CD8-positive, alpha-beta memory T cell (primary cell): ENCODE measurements at places on chromosomes 1 and 21. TPM values are rescaled to one million over a fixed set of nuclear protein-coding genes. Genes with fewer than 3 reads are reported as not detected.
A peak's percentile ranks its signal among the peaks of the same experiment; 100 is the strongest.

OR2T5 gene
- polyA plus RNA-seq: not detected

S100A5 gene
- 1.6 TPM for polyA plus RNA-seq

CACHD1 gene
- not detected for polyA plus RNA-seq

FABP3 gene
- not detected for polyA plus RNA-seq

FALEC gene
- polyA plus RNA-seq: not detected

ID3 gene
- 4.7 TPM for polyA plus RNA-seq

MGST3 gene
- polyA plus RNA-seq: 143 TPM

MUL1 gene
- 42.2 TPM for polyA plus RNA-seq

MROH9 gene
- polyA plus RNA-seq: not detected

CLCNKB gene
- not detected for polyA plus RNA-seq

DNA sequence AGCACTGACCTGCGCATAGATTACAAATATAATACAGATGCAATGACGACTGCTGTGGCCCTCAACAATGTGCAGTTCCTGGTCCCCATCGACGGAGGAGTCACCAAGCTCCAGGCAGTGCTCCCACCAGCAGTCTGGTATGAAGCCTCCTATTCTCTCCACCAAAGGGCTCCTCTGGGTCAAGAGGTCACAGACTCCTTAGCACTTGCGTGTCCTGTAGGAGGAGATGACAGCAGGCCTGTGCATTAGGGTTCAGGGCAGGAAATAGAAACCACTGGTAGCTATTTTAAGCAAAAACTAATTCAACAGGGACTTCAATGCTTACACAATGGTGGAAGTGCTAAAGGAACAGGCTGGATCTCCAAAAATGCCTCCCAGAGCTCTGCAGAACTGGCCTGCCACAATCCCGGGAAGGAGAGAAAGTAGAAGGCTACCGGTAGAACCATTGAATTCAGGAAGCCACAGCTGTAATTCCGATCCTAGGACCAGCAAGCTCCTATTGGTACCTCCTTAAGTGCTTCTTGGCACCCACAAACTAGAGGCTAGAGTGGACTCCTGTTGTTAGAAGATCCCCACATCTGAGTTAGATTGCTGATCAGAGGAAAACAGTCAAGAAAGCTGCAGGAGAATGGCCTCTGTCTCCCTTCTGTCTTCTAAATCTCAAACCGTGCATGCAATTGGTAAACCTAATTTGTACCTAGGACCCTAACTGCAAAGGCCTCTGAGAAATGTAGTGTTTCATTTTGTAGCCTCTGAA lies 12.7 kb upstream of the DYNLT5 start:
- no peaks in the 10 kb centered on the region for H3K36me3 ChIP-seq
- no peaks in the 10 kb centered on the region for H3K27me3 ChIP-seq
- H3K4me3 ChIP-seq: no peak overlapping the region
- no peaks in the 10 kb centered on the region for H3K4me1 ChIP-seq
- no peak overlapping the region for H3K27ac ChIP-seq
- DNase-seq: no peak

DNA sequence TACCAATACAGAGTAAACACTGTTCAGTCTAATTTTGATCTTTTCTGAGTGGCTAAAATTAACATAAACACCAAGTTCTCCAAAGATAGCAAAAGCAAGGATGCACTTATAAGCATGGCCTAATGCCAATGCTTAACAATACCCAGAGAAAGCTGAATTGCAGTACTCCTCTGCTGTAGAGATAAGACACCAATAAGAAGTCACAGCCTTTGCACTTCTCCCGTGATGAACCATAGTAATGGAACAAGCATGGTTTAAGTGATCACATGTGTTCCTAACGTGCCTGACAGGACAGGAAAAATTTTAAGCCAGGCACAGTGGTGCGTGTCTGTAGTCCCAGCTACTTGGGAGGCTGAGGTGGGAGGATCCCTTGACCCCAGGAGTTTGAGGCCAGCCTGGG lies 5.6 kb downstream of the PRDX1 start:
- DNase-seq: no peak
- peaks cover 44% of the 10 kb centered on the region for H3K36me3 ChIP-seq
- H3K27me3 ChIP-seq: no peaks in the 10 kb centered on the region
- H3K27ac ChIP-seq: no peak overlapping the region

DNA sequence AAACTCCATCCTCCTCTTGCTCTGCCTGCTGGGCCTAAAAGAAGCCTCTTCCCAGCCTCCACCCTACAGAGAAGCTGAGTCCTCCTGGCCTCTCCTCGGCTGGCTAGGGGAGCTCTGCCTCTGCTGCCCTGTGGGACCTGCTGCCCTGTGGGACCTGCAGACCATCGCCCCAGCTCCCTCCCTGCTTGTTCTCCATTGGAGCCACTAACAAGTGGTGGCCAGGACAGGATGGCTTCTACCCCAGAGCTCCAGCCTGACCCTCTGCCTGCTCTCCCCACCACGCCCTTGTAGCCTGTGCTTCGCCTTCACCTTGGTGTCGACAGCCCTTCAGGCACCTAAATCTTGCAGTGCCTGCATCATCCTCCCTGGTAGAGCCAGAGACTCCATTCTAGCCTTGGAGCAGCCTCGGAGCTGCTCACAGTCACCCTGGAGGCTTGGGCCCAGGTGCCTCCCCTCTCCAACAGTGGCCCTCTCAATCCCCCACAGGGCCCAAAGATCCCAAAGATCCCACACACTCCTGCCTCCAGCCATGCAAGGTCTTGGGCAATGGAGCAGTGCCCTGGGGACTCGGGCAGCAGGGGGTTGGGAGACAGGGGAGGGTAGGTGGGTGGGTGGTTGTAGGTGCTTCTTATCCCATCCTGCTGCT lies 3.0 kb downstream of the EPS8L3 start:
- no peaks in the 10 kb centered on the region for H3K4me1 ChIP-seq
- H3K36me3 ChIP-seq: no peaks in the 10 kb centered on the region
- H3K27me3 ChIP-seq: no peaks in the 10 kb centered on the region
- H3K4me3 ChIP-seq: no peak overlapping the region
- DNase-seq: peak; percentile 12
- no peak overlapping the region for H3K27ac ChIP-seq

- H3K4me1 ChIP-seq: peaks cover 73% of the 10 kb centered on the region
- peak overlapping the region; percentile 52 for H3K4me3 ChIP-seq
- peak; percentile 78 for DNase-seq
- no peaks in the 10 kb centered on the region for H3K27me3 ChIP-seq
Measured at GRCh38 chr1:2300004-2300771, 72.1 kb downstream of the SKI start.

GRCh38 chr1:223628233-223629125 lies 37.0 kb downstream of the CAPN8 start:
- H3K36me3 ChIP-seq: no peaks in the 10 kb centered on the region
- no peaks in the 10 kb centered on the region for H3K4me1 ChIP-seq

- no peaks in the 10 kb centered on the region for H3K4me1 ChIP-seq
- DNase-seq: no peak
Measured at GRCh38 chr1:3064901-3065300, 4.1 kb upstream of the PRDM16 start.

- no peaks in the 10 kb centered on the region for H3K4me1 ChIP-seq
- H3K4me3 ChIP-seq: no peak overlapping the region
- H3K27ac ChIP-seq: no peak overlapping the region
- H3K36me3 ChIP-seq: no peaks in the 10 kb centered on the region
- DNase-seq: no peak
Measured at GRCh38 chr1:233735847-233736246, 121.9 kb downstream of the KCNK1 start.

DNA sequence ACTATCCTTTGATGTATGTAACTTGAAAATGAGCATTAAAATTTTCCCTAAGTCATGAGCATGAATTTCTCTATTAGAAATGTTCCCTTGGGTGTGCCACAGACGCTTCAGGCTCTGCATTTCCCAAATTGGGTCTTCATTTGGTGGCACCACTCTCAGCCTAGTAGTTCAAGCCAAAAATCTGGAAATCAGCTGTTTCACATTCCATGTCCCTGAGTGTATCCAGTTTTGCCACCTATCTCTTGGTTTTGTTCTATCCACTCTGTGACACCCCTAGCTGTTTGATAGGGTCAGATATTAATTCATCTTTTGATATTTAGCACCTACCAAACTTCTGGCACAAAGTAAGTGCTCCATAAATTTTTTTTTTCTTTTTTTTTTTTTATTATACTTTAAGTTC lies 89.5 kb upstream of the DPH5 start:
- H3K27ac ChIP-seq: no peak overlapping the region
- H3K36me3 ChIP-seq: no peaks in the 10 kb centered on the region
- no peak for DNase-seq
- H3K4me1 ChIP-seq: peaks cover 32% of the 10 kb centered on the region

DNA sequence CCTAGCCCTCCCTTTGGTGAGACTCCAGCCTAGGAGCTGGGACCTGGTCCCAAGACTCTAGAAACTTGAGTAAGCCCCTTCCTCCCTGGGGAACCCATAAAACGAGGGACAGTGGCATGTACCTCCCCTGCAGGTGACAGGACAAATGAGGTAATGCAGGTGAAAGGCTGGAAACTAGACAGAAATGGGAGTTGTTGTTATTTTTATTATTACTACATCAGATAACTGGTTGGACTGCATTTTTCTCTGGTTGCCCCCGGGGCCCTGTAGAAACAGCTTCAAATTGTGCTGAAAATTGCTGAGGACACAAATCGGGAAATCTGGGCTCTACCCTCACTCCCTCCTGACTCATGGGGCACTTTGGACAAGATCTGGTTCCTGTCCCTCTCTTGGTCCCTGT lies 132.3 kb upstream of the WNT4 start:
- no peak overlapping the region for H3K4me3 ChIP-seq
- no peaks in the 10 kb centered on the region for H3K36me3 ChIP-seq

DNA sequence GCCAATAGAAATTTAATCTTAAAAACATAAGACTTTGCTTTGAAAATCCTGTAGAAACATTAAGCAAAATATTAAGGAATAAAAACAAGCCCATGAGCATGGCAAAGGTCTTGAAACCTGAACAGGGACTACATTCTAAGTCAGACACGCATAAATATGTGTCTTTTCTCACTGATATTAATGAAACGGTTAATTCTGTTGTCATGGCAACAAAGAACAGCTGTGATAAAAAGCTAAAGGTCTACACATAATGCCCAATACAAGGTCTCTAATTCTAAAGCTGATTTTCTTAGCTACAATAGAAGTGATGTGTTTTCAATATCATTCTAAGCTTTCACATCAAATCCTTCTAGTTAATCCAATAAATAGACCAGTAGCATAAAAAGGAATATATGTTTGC lies 331.7 kb downstream of the PTBP2 start:
- no peaks in the 10 kb centered on the region for H3K27me3 ChIP-seq
- H3K4me1 ChIP-seq: no peaks in the 10 kb centered on the region
- DNase-seq: no peak
- H3K27ac ChIP-seq: no peak overlapping the region

DNA sequence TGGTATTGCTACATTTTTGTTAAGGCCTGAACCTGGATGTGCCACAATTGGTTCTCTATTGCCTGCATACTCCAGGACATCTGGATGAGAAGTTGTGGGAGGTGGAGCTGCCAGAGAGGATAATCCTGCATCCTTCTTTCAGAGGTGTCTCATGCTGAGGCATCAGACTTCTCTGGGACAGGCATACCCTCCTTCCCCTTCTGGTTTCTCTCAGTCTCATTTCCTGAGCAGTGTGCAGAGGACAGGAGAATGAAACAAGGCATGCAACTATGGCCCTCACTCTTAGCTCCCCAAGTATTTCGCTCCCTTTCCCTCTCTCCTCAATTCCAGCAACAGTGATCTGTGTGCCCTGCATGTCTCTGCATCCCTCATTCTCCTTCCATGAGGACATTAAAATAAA lies 7.6 kb upstream of the RGSL1 start:
- H3K36me3 ChIP-seq: no peaks in the 10 kb centered on the region
- H3K4me1 ChIP-seq: no peaks in the 10 kb centered on the region
- no peak overlapping the region for H3K4me3 ChIP-seq
- DNase-seq: no peak
- H3K27me3 ChIP-seq: no peaks in the 10 kb centered on the region

GRCh38 chr1:236914375-236914774 lies 89.9 kb downstream of the MT1HL1 start:
- H3K27ac ChIP-seq: no peak overlapping the region
- H3K36me3 ChIP-seq: no peaks in the 10 kb centered on the region
- H3K4me3 ChIP-seq: no peak overlapping the region
- no peaks in the 10 kb centered on the region for H3K4me1 ChIP-seq
- no peaks in the 10 kb centered on the region for H3K27me3 ChIP-seq

GRCh38 chr1:67060811-67061218 lies 6.9 kb upstream of the SLC35D1 start:
- H3K4me3 ChIP-seq: no peak overlapping the region
- no peak overlapping the region for H3K27ac ChIP-seq
- no peaks in the 10 kb centered on the region for H3K4me1 ChIP-seq
- no peaks in the 10 kb centered on the region for H3K36me3 ChIP-seq
- no peak for DNase-seq

GRCh38 chr1:57845041-57845440 lies 421.2 kb upstream of the DAB1 start:
- H3K36me3 ChIP-seq: no peaks in the 10 kb centered on the region
- no peak for DNase-seq
- no peaks in the 10 kb centered on the region for H3K27me3 ChIP-seq
- H3K4me1 ChIP-seq: no peaks in the 10 kb centered on the region

GRCh38 chr1:227791425-227792143 lies 23.9 kb upstream of the PRSS38 start:
- H3K4me1 ChIP-seq: peaks cover 16% of the 10 kb centered on the region
- DNase-seq: no peak

- no peaks in the 10 kb centered on the region for H3K36me3 ChIP-seq
- H3K27ac ChIP-seq: peak overlapping the region; percentile 24
- peak overlapping the region; percentile 22 for H3K4me3 ChIP-seq
- peaks cover 9% of the 10 kb centered on the region for H3K4me1 ChIP-seq
Measured at GRCh38 chr1:16012590-16013219, 5.1 kb downstream of the HSPB7 start.

DNA sequence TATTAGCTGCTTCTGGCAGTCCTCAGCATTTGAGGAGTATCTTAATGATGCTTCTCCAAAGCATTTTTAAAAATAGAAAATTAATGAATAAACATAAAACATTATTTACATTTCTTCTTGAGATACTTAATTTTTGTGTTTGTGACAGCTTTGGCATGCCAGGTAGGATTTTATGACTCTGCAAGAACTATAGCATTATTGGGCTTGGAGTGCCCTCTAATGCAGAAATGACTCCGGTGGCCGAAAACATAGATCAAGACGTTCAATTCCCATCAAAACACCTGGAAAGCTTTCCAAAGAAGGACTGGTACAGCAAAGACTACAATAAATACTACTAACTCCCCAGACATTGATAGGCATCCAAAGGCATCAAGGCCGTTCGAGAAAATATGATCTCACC lies 366.4 kb upstream of the CXADR start:
- H3K4me1 ChIP-seq: no peaks in the 10 kb centered on the region
- no peak for DNase-seq
- H3K36me3 ChIP-seq: no peaks in the 10 kb centered on the region
- H3K27me3 ChIP-seq: no peaks in the 10 kb centered on the region
- H3K4me3 ChIP-seq: no peak overlapping the region

- H3K27ac ChIP-seq: no peak overlapping the region
- no peak overlapping the region for H3K4me3 ChIP-seq
- no peaks in the 10 kb centered on the region for H3K27me3 ChIP-seq
- no peaks in the 10 kb centered on the region for H3K4me1 ChIP-seq
- no peaks in the 10 kb centered on the region for H3K36me3 ChIP-seq
Measured at GRCh38 chr1:18546026-18546425, 65.3 kb downstream of the KLHDC7A start.

GRCh38 chr21:42109873-42110525 lies 38.9 kb downstream of the UMODL1 start:
- no peaks in the 10 kb centered on the region for H3K36me3 ChIP-seq
- peaks cover 14% of the 10 kb centered on the region for H3K27me3 ChIP-seq
- H3K4me1 ChIP-seq: peaks cover 16% of the 10 kb centered on the region
- no peak overlapping the region for H3K27ac ChIP-seq
